Activated CD8-positive, alpha-beta memory T cell treated with anti-CD3 and anti-CD28 coated beads, Interleukin-2, amount 10 ng/mL, durations not matched to agents 7 days and 5 days (primary cell): ENCODE measurements at places on chromosomes 11 and 22.

GRCh38 chr11:64239662-64240434 is 1.0 kb upstream of the FKBP2 start:
- DNase-seq = no peak

- DNase-seq = no peak
Measured at GRCh38 chr11:118238421-118238820, 13.6 kb upstream of the JAML start.

GRCh38 chr11:6249770-6250555 is 9.7 kb upstream of the CCKBR start:
- no peak for DNase-seq

DNA sequence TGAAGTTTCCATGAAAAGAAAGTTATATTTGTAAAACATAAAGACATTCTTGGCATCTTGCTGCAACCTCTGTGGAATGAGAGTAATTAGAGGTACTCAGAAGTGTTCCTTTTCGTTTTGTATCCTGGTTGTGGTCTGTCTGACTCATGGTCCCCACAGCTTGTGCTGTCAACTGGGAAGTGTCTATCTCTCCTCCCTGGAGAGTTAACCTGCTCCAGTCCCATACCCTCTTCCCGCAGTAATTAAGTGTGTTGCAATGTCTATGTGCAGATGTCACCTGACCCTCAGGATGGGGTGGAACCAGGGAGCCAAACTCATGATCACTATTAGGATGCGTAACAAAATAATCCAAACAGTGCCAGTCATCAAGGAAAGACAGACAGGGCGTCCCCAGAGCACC is 23.0 kb upstream of the ZDHHC13 start:
- no peak for DNase-seq

DNA sequence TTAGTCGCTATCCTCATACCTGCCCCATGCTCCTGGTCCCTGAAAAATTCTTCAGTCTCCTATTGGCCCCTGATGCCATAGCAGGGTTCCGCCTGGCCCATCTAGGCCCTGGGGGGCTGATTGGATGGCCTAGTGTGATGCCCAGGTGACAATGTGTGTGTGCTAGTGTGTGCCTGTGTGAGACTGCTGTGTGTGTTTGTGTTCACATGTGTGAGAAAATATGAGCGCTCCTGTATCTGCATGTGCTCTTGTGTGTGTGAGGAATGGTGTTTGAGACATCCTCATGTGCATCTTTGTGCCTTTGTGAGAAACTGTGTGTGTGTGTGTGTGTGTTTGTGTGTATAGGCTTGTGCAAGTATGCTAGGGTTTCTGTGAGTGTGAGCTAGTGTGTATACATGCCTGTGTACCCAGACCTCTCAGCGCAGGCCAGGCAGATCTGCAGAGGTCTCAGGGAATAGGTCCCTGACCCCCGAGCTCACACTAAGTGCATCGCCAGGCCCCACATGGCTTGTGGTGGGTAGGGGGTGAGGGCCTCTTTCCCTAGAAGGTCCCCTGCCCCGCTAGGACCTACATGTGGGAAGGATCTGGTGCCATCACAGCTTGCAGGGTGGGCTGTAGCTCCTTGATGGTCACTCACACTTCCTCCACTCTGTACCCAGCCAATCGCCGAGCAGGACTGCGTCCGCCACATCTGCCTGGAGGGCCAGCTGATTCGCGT is 64.6 kb downstream of the OTOG start:
- peak; percentile 19 for DNase-seq

DNA sequence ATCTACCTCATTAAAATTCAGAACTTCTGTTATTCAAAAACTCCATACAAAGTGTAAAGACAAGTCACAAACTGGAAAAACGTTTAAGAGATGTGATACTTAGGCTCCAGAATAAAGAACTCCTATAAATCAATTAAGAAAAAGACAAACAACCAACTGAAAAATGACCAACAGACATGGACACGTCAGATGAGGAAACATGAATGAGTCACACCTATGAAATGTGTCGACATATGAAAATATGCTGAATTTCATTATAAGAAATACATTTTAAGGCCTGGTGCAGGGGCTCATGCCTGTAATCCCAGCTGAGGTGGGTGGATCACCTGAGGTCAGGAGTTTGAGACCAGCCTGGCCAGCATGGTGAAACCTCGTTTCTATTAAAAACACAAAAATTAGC is 78.7 kb downstream of the ENTHD1 start:
- DNase-seq = no peak

GRCh38 chr22:33535937-33536875 is 384.1 kb downstream of the LARGE1 start:
- no peak for DNase-seq

DNA sequence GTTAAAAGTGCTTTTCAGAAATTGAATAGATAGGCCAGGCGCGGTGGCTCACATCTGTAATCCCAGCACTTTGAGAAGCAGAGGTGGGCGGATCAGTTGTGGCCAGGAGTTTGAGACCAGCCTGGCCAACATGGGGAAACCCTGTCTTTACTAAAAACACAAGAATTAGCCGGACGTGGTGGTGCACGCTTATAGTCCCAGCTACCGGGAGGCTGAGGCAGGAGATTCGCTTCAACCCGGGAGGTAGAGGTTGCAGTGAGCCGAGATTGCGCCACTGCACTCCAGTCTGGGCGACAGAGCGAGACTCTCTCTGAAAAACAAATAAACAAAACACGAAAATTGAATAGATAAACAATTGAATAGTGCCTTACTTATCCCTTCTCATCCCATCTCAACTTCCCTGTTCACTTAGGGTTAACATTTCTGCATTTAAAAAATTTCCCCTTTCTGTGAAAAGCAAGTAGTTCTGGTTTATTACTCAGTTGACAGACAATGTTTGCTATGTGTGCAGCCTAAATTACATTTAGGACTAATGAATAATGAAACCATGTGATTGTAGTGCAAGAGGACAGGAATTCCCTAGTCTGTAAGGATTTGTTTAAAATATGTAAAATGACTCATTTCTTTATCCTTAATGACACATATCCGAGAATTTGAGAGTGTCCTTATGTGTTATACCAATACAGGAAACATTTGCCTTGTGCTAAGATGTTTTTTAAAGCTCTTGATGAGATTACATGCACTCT is 6.0 kb downstream of the RNF169 start:
- no peak for DNase-seq

DNA sequence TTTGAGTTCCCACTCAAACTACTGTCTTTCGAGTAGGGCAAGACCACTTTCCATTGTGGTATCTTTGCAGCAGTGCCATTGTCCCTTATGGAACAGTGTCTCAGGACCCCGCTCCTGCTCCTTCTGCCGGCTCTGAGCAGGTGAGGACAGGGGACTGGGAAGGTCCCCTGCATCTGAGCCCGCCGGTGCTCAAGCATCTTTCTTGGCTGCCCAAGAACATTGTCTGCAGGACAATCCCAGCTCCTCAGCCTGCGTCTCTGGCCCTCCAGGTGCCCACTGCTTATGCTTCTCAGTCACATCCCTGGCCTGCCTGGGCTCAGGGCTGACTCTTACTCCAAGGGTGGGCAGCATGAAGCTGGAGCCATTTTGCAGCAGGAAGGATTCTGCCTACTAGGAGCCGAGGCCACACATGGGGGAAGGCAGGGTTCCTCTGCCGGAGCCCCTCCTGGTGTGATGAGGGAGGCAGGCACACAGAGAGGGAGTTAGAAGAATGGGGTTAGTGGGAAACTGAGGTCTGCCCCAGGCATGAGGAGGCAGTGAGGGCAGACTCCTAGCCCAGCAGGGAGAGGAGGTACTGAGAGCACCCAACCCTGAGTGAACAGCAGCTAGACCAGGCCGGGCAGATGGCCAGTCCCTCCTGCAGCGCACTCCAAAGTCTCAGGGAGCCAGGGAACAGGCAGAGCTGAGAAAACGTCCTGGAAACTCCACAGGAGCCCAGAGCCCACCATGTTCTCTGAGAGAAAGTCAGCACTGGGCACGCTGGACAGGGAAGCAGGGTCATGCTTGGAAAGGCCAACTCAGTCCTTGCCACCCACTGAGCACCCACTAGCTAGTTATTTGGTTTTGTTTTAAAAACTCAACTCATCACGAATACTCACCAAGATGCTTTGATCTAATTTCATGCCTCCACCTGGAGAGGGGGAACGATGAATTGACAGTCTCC is 7.5 kb upstream of the PPARA start:
- no peak for DNase-seq

DNA sequence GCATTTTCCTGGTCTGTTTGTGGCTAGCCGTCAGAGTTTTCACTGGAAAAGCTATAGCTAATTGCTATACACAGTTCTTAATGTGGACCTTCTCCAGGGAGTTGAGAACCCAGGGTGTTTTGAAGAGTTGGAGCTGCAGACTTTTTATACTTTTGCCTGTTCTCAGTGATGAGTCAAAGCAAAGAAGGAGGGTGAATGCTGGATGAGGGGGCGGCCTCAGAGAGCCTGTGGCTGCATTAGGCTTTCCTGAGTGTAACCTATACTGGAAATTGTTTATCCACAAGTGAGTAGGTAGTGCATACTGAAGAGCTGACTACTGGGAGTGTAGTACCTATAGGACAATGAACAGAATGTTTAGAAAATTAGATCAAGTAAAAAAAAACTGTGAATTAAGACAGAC is 79.7 kb upstream of the HORMAD2 start:
- no peak for DNase-seq
